GM19239 (cell line): ENCODE measurements at places on chromosomes 7 and 10.

GRCh38 chr7:100968031-100968430 lies 1.3 kb upstream of the MUC12 start:
- no peak for DNase-seq

GRCh38 chr7:18597754-18598153 lies 102.2 kb downstream of the HDAC9 start:
- DNase-seq, result no peak

DNA sequence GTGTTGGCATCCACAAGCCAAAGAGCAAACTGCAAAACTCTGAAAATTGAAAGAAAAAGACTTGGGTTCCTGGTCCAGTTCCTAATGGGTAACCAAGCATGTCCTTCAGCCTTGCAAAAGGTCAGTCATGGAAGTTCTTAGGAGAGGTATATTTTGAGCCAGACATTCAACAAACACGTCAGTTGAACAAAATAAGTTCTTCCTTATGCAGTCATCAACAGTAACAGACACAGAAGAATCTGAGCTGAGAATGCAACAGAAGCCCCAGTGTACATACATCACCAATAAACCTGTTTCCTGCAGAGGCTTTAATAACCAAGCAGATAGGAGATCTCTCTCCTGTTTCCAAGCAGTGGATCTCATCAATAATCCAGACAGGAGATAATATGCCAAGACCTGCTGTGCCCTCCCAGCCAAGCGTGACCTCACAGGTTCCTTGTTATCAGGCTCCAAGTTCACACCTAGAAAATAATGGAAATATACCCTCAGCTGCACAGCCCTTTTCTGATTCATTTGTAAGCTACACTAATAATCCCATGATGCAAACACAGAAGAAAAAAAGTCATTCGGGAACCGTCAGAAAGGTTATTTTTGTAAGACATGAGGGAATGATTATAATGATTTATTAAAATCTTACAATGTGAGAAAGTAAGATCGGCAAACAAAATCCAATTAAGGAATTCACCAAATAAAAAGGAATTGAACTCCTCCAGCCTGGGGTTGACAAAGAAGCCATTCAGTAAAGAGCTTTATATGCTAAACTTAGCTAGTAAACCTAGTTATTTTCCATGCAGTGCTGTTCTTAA lies 90.7 kb downstream of the DGKI start:
- no peak for DNase-seq

- no peak for DNase-seq
These were observed 132.9 kb downstream of the MBL2 start for GRCh38 chr10:52639652-52640051.

GRCh38 chr10:124688889-124689670 lies 55.1 kb downstream of the FAM53B start:
- peak; percentile 60 for DNase-seq

DNA sequence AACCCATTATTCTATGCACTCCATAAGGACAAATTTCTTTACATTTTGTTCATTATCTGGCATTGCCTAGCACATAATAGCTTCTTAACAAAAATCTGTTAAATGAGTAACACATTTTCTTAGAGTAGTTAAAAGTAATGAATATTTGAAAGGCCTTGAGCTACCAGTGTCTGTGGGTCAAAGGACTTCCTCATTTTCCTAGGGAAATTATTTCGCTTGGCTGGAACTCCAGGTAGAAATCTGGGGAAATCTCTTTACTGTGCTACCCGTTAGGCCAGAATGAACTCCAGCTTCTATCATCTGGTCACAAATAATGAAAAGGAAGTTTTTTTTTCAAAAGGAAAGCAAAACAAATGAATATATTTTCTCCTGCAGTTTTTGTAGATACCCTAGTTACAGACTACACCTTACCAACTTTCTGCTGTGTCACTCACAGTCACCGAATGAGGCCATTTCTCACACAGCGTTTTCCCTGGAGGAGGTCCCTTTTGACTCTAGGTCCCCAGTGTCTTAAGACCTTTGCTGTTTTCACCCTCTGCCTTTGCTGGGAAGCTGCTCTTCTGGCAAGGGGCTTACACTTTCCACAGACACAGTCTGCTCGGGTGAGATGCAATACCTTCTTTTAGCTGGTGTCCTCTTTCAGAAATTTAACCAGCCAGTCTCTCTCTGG lies 1.6 kb downstream of the SAMD9L start:
- DNase-seq, result no peak

DNA sequence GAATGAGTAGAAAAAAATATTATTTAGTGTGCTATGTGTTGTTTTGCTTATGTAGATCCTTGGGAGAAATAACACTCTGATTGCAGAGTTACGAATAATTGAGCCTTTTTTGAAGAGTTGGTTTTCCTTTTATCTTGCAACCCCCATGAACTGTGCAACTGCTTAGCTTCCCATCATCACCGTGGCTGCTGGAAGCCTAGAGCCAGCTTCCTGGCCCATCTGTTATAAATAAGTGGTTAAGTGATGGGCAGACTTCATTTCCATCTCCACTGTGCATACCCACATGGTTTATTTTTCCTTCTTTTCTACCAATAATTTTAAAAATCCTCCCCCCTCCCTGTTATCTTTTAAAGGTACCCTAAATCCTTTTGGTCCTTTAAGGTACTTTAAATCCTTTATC lies 554.9 kb upstream of the GALNT17 start:
- no peak for DNase-seq
